Glomerular endothelial cell (primary cell): ENCODE measurements at places on chromosomes 6 and 20.
A peak's percentile ranks its signal among the peaks of the same experiment; 100 is the strongest.

DNA sequence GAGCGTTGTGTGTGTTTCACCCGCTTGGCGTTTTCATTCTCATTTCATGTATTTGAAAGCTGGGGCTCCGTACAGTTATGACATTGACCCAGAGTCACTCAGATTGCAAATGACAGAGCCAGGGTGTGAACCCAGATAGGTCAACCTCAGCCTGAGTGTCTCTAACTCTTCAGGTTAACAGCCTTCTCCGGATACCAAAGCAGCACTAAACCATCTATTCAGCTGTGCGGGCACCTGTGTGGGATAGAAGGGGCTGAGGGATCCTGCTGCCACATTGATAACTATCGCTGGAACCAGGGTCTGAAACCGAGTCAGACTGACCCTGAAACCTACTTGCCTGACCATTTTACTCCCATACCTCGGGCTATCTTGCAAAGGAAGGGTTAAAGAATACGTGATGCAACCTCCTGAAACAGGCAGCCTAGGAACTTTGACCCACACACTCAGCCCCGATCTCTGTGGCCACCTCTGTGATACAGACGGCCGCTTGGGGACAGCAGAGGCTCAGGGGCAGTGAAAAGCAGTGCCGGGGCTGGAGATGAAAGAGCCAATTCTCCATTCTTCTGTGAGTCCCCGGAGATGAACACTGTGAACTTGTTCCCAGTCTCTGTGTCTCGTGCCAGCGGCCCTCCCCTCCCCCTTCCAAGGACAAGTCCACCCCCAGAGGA is 233.5 kb upstream of the QKI start:
- peak; percentile 22 for DNase-seq

DNA sequence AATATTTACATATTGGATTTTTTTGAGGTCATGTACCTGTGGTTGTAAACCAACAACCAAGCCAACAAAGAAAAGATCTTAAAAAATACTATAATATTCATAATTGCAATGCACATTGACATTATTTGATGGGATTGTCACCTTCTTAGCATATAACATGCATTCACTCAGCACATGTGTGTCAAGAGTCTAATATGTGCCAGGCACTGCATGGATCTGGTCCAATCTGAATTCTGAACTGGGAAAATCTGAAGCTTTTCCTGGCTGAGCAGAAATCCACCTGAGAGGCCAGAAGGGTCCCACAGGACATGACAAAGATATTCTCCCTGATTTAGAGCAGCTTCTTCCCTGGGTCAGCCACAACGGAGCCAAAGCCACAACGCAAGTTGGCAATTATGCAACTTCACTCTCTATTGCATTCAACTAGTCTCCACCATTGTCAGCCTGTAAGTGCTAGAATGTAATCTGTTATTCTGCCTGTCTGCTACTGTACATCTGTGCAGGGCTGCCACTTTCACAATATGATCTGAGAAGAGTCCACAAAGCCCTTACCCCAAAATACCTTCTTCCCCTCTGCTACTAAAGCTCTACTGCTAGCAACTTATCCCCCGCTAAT is 17.0 kb upstream of the DDO start:
- DNase-seq, result no peak

GRCh38 chr20:50886184-50886790 is 45.0 kb downstream of the ADNP start:
- DNase-seq, result no peak

- no peak for DNase-seq
Measured at GRCh38 chr6:1047981-1048541, 263.8 kb upstream of the FOXQ1 start.

- no peak for DNase-seq
Measured at GRCh38 chr6:17214106-17214505, 67.1 kb upstream of the RBM24 start.

GRCh38 chr6:136412410-136412809 is 122.8 kb upstream of the BCLAF1 start:
- no peak for DNase-seq

DNA sequence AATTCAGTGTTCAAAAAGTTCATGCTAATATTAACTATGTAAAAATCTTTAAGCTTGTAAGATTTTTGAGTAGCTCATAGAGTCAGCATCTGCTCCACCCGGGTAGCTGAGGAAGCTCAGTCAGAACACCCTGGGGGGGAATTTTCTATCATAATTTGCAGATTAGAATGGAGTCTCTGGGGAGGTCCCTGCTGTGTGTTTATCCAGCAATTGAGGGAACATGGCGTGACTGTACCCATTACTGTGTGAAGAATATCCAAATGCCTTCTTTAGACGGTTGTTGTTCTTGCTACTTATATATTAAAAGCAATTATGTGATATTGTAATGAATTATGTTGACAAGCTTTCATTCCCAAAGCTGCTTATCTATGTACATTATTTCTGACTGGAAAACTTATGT is 64.8 kb downstream of the AIG1 start:
- DNase-seq, result no peak

DNA sequence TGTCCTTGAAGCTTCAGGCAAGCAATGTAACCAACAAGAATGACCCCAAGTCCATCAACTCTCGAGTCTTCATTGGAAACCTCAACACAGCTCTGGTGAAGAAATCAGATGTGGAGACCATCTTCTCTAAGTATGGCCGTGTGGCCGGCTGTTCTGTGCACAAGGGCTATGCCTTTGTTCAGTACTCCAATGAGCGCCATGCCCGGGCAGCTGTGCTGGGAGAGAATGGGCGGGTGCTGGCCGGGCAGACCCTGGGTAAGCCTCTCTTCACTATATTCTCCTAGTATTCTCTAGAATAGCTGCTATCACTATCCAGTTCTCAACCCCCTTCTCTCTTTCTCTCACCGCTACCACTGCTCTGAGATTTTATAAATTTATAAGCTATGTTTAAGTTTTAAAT is 40.0 kb downstream of the EIF2S2 start:
- DNase-seq, result no peak

DNA sequence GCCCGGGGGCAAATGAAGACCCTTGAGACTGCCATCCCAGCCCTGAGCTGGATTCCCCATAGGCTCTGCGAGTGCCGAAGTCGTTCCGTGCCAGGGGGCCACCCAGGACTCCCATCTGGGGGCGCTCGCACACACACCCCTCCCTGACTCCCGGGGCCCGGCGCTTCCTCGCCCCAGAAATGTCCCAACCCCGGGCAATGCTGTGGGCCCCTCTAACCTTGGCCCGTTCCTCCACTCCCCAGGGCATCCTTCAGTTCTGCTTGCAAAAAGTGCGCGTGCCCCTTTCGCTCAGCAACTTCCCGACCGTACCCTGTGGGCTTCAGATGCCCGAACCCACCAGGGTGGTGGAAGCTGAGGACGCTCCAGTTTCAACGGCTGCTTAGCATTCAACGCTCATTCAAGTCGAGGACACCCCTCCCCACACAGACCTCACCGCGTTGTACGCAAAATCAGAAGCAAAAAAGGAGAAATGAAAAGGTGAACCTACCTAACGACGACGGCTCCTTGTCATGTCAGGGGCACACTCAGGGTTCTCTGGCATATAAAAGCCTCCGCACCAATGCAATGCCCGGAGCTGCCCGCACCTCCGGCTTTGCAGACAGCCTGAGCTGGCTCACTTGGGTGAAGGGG is 25.3 kb downstream of the RIPOR2 start:
- no peak for DNase-seq

DNA sequence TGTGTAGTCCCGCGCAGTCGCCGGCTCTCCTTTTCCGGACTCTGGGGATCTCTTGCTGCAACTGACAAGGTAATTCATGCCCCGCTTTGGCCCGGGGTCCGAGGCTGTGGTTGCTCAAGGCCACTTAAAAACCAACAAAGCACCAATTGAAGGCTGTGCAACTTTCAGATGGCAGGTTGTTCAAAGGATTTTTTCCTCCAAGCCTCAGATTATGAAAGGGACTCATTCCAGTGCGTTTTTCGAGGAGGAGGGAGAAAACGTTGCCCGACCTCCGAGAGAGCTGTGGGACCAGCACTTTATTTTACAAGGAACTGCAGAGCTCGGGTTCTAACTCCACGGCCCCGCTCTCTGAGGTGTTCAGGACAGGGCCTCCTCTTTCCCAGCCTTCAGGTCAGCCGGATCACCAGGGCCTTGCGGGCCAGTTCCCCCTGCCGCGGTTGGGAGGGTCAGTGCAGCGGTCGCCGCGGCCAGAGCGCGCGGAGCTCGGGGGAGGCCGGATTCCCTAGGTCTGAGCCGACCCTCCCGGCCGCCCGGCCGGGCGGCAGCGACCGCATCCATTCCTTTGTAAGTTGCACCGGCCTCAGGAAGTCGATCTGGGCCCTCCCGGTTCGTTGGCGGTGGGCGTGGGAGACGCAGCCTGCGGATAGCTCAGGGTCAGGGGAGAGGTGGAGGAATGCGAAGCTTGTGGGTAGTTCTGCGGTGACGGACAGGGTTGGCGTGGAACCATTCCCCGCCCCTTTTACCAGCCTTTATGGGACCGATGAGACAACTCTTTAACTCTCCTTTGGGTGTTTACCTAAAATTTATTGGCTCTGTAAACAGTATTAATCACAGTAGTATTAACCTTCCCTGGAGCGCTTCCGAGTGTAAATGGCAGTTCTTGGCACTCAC is 1.6 kb downstream of the UTRN start:
- DNase-seq, result no peak
